ENCODE measurements at places on chromosomes 13 and 19.

DNA sequence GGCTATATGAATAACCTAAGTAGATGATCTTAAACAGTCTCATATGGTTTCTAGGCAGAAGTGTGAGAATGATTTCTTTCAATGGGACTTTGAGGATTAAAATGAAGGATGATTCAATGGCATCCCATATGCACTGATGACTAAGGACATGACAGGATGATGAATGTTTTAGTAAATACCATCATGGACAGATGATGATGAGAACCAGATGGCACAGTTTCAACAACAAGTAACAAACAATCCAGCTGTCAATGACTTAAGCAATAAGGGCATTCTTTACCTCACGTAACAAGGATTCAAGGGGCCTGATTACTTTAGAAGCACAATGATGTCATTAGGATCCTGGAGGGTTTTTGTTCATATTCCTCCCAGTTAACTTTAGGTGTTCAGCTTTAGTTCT is 2678.4 kb downstream of the PCDH9 start:
- no peak for DNase-seq

- DNase-seq, result no peak
Observed at GRCh38 chr13:47475441-47475948, 525.6 kb downstream of the SUCLA2 start.

GRCh38 chr19:48670699-48671445 is 1.9 kb downstream of the NTN5 start:
- DNase-seq, result no peak

DNA sequence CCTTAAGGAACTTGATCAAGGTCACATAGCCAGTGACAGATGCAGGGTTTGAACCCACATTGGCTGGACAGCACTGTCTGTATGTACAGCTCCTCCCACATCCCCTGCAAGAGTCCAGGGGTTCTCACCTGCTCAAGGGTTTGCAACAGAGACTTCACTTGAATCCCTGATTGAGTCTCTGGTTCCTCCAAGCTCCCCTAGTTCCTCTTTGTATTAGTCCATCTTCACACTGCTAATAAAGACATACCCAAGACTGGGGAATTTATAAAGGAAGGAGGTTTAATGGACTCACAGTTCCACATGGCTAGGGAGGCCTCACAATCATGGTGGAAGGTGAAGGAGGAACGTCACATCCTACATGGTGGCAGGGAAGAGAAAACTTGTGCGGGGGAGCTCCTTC is 72.8 kb upstream of the CLDN10 start:
- DNase-seq, result no peak

DNA sequence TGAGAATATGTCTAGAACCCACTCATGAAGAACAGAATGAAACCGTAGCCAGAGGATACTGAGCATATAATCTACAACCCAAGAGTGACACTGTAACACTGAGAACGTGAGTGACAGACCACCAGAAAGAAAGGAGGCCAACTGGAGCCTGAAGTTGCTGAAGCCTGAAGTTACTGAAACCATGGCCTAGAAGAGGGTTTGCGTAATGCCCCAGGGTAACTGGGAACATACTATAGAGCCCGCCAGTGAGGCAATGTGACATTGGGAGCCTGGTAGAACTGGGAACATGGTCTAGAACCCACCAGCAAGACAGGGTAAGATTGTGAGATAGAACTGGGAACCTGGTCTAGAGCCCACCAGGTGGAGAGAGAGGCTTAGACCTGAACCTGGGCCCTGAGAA is 15.5 kb upstream of the TNFSF14 start:
- DNase-seq, result no peak

- no peak for DNase-seq
Observed at GRCh38 chr13:50459658-50460057, 383.8 kb downstream of the DLEU7 start.

DNA sequence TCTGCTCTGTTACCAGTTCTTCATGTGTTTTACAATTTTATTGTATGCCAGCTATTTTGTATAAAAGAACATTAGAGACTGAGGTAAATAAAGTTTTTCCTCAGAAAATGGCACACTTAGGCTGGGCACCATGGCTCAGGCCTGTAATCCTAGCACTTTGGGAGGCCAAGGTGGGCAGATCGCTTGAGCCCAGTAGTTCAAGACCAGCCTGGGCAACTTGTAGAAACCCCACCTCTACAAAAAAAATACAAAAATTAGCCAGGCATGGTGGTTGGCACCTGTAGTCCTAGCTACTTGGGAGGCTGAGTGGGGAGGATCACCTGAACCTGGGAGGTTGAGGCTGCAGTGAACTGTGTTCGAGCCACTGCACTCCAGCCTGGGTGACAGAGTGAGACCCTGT is 32.0 kb downstream of the CCDC8 start:
- no peak for DNase-seq

DNA sequence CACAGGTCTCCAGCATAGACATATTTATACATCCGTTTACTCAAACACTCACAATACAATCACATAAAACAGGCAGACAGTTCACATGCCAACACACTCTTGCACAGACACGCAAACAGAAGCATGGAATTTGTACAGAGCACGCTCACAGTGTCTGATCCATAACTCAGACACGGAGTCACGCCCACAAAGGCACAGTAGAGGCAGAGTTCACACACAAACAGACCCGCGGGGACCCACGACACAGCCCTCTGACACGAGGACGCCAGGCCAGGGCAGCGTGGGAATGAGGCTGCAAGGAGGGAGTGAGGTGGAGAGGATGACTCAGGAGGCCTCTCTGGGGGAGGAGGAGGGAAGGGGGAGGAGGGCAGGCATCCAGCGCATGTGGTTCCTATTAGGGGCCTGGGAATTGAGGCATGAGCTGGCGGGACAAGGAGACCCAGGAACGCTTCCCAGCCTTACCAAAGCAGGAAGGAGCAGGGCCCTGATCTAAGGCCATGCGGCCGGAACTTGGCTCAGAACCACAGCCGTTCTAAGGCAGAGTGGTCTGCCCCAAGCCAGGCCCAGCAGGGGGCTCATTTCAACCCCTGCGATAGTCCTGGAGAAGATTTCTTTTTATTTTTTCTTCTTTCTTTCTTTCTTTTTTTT is 9.1 kb upstream of the OLFM2 start:
- DNase-seq, result no peak

GRCh38 chr19:8558325-8558724 is 18.9 kb downstream of the MYO1F start:
- DNase-seq, result no peak

- DNase-seq, result no peak
Observed at GRCh38 chr19:55284405-55285058, 735 bp downstream of the BRSK1 start.

- no peak for DNase-seq
Observed at GRCh38 chr13:60001889-60002288, 161.8 kb downstream of the DIAPH3 start.

GRCh38 chr13:110506396-110506795 is 55.1 kb downstream of the RAB20 start:
- no peak for DNase-seq

DNA sequence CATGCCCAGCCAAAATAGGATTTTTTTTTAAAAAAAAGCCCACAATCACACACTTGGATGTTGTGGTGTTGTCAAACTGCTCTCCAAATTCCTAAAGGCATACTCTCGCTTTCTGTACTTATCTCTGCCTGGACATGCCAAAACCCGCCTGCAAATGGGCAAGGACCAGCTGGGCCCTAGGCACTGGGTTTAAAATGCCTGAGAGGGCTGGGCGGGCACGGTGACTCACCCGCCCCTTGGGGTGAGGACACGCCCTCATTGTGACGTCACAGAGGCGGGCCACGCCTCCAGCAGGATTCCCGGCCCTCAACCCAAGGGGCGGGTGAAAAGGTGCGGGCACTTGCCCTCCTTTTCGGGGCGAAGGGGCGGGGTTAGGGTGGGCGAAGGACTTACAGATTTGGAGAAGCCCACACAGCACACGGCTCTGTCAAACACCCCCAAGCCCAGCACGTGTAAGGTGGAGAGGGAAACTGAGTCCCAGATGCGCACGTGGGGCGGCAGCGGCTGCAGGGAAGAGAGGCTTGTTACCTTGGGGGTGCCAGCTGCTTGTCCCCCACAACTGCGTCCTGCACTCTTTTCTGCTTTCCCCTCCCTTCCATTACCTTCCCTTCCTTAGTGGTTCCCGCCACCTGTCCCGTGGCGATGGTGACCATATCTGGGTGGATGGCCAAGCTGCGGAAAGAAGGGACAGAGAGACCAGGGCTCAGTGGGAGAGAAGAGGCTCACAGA is 6.6 kb downstream of the EML2 start:
- DNase-seq, result peak; percentile 88

- DNase-seq, result no peak
Observed at GRCh38 chr19:10374931-10375330, 5.4 kb downstream of the TYK2 start.
